Smooth muscle cell of the pulmonary artery (primary cell): ENCODE measurements at places on chromosomes 5 and 9. TPM values are rescaled to one million over a fixed set of nuclear protein-coding genes. Genes with fewer than 3 reads are reported as not detected.

The PCDHB8 gene
- total RNA-seq: 0.26 and 1.3 TPM in 2 replicates

The ZDHHC11B gene
- total RNA-seq: 0.07 TPM in 1 of 2 replicates, not detected in the other

The STKLD1 gene
- total RNA-seq: 0.20 and 0.33 TPM in 2 replicates

The GABRA1 gene
- total RNA-seq: 0.17 TPM in 1 of 2 replicates, not detected in the other

The TBC1D2 gene
- total RNA-seq: 17.6 and 25.4 TPM in 2 replicates

The SPINK7 gene
- total RNA-seq: not detected in 2 replicates

The CDC20B gene
- total RNA-seq: 0.07 TPM in 1 of 2 replicates, not detected in the other

The SGCD gene
- total RNA-seq: 2.5 and 9.8 TPM in 2 replicates

The SV2C gene
- under 0.01 TPM in 1 of 2 replicates, not detected in the other for total RNA-seq

The TPM2 gene
- total RNA-seq: 511 and 885 TPM in 2 replicates

The P4HA2 gene
- 483 and 725 TPM in 2 replicates for total RNA-seq

The ZNF474 gene
- 0.26 and 0.66 TPM in 2 replicates for total RNA-seq

The TRPM6 gene
- total RNA-seq: 0.03 and 0.07 TPM in 2 replicates

The SLC2A6 gene
- 12.5 and 19.7 TPM in 2 replicates for total RNA-seq
